ENCODE measurements at places on chromosomes 12 and 14. TPM values are rescaled to one million over a fixed set of nuclear protein-coding genes. Genes with fewer than 3 reads are reported as not detected.

- DNase-seq: no peak
Measured at GRCh38 chr12:29733060-29733459, 50.7 kb downstream of the TMTC1 start.

GRCh38 chr12:51622564-51622963 lies 31.5 kb downstream of the SCN8A start:
- no peak for DNase-seq

GRCh38 chr12:111417784-111418593 lies 12.3 kb downstream of the SH2B3 start:
- no peak for DNase-seq

- DNase-seq: no peak
Measured at GRCh38 chr14:56996721-56997399, 186.6 kb upstream of the OTX2 start.

Gene TMTC1
- 28.6 TPM for polyA plus RNA-seq

Gene C12orf54
- 0.60 TPM for polyA plus RNA-seq
